Right renal cortex interstitium (tissue), 3 donors: ENCODE measurements at places on chromosomes 4 and X. TPM values are rescaled to one million over a fixed set of nuclear protein-coding genes. Genes with fewer than 3 reads are reported as not detected.

Gene SSX1
- not detected for polyA plus RNA-seq

GRCh38 chr4:185677637-185678314 is 134.2 kb downstream of the SORBS2 start:
- no peak for DNase-seq

Gene OPN1MW
- polyA plus RNA-seq = not detected

DNA sequence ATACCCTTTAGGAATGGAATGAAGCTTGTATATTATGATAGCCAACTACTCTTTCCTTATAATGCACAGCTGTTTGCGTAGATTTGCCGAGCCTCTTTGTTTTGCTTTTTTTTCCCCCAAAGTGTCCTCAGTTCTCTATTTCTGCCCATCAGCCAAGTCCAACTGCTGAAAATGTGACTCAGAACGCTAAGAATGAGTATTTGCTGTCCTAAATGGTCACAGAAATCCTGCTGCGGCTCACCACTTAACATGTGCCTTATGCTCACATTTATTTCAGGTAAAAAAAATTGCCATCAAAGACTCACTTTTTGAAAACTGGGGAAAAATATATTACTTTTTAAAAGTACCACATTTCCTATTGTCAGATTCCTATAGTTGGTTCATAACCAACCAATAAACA is 36.9 kb downstream of the GABRA4 start:
- no peak for DNase-seq

Gene LANCL3
- polyA plus RNA-seq = 0.16 TPM

DNA sequence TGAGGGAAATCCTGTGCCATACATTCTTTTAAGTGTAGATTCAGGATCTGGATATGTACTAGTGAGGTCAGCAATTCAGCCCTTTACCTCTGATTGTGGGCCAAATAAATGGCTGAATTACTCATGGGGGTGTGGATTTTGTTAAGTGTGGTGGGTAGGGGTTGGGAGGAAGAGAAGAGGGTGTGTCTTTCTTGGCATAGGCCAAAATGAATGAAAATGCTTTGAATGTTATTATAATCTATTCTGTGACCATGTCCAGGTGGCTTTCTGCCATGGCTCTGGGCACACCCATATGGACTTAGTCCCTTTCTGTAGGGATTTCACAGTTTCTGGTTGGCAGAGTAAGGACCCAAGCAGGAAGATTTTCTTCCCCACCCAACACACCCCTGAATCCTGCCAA is 244.3 kb downstream of the CBR4 start:
- no peak for DNase-seq

DNA sequence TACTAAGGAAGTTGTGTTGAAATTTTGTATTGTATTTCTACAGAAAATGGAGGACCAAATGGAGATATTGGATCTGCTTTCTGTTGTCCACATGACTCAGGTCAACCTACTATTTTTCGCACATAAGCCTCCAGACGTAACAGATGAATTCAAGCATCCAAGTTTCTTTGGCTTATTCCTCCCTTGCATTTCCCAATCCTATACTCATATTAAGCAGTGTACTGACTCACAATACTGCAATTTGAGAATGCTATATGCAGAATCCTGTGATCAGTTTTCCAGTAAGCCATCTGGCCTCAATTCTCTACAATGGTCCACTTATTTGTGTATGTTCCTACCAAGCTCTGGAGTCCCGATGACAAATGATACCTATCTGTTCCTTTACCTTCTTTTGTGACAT is 75.7 kb downstream of the ASB9 start:
- DNase-seq = no peak

- DNase-seq = no peak
These were observed 44.9 kb upstream of the PPP2R3B start for GRCh38 chrX:431492-432111.

DNA sequence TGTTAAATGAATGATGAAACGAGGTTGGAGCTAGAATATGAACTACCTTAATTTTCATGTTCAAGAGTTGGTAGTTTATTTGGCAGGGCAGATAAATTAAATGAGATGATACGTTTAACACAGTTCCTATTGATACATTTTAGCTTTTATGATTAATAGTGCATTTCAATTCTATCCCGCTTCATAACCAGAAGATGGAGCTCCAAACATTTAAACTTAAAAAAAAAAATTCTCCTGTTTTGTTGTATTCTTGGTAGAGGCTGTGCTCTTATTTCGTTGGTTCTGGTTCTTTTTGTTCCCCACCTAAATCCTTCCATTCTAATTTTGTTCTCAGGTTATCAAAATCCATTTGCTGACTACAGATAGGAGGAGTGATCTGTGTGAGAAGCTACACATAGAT is 71.8 kb upstream of the PTPN13 start:
- DNase-seq = no peak
